Activated naive CD4-positive, alpha-beta T cell treated with anti-CD3 and anti-CD28 coated beads, Interleukin-2, amount 50 U/mL, for 72 hours (primary cell): ENCODE measurements at places on chromosomes 3 and 15.

GRCh38 chr15:35827141-35827540, 281.2 kb upstream of the DPH6 start:
- DNase-seq = no peak

- no peak for DNase-seq
Observed at GRCh38 chr15:95937128-95937528, 393.4 kb upstream of the NR2F2 start.

- no peak for DNase-seq
Observed at GRCh38 chr3:120350401-120350941, 1.3 kb upstream of the LRRC58 start.

DNA sequence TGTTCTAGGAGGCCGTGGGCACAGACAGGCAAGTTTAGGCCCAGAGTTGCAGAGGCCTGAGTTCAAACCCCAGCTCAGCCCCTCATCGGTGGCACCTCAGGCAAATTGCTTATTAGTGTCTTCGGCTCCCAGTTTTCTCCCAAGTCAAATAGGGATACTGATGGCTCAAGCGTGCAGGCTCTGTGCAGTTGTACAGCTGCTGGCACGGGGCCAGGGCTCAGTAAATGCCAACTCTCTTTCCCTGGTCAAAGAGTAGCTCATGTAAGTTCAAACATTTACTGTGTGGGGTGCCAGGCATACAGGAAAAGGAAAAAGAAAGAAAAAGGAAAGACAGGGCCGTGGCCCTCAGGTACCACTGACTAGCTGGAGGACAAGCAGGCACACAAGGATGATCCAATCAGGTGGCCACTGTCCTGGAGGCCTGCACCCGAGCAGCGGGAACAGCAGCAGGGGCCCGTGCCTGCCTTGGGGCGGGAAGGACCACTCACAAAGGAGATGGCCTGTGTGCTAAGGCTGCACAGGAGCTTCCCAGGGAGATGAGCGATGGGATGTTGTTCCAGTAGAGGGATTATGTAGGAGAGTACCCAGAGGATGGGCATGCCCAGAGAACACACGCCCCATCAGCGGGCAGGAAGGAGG, 70.8 kb downstream of the TBC1D2B start:
- no peak for DNase-seq

DNA sequence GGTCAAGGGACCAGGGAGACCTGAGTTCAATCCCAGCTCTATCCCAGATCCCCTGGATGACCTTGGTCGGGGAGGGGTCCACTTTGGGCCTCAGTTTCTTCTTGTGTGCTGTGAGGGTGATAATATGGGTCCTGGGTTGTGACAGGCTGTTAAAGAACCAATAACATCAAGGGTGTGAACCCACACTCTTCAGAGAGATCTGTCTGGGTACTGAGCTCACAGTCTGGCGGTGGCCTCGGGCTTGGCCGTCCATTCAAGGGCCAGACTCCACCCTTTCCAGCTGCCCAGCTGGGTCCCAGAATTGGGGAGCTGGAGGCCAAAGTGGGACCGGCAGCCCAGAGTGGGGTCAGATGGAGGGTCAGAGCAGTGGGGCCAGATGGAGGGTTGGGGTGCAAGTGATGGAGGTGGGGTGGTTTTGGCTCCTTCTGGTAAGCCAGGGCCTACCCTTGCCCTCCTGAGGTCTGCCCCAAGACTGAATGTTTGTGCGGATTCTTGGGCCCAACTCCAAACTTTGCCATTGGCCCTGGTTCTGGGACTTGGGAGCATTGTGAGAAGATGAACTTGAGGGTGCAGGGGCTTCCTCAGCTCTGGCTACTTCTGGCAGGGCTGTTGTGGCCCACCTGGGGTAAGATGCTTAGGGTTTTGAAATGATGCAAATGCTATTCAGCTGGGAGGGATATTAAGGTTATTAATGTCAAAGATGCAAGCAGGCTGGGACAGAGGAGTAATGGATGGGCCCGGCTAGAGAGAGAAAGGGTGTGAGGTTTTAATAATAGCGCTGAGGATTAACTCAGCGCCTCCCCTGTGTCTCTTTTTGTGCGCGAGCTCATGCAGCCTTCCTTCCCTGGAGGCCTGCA, 1.5 kb downstream of the CORO2B start:
- DNase-seq = no peak

DNA sequence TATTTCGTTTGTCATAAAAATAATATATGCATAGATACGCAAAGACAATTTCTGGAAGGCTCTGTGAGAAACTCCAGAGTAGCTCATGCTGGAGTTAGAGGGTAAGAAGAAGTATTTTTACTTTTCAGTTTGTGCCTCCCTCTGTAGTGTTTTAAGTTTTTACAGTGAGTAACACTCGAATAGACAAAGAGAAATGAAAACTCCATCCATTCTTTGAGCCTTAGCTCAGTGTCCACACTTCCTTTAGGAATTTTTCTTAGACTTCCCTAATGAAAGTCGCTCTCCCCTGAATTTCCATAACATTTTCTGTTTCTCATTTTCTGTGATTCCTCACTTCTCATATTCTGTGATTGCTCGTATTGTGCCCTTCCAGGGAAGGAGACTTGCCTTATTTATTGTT, 2.1 kb downstream of the BLOC1S6 start:
- no peak for DNase-seq

DNA sequence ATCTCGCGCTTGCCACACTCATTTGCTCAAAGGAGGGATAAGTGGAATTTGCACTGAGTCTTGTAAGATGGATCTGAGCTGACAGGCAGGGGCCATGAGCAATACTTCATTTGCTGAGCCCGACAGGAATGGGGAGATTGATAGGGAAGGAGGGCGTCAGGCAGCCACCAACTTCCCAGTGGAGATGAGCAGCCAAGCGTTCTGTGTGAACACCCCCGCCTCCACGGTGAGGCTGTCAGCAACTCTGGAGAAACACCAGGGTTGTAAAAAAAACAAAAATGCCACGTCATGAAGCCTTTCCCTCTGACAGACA, 36.8 kb downstream of the TLE3 start:
- DNase-seq = no peak

DNA sequence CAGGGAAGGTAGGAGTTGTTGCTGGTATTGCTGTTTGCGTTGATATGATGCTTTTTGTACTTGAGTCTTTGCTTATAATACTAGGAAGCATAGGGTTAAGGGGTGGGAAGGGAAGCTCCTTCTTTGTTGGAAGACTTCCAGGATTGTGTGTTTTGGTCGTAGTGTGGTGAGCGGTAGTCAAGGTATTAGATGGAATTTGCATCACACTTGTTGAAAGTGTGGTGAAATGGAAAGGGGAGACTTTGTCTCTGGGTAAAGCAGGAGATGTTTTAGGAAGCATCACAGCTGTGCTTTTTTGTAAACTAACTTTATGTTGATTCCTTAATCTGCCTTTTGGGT, 14.9 kb downstream of the IGSF10 start:
- DNase-seq = no peak

- no peak for DNase-seq
Observed at GRCh38 chr3:47964740-47965139, 51.5 kb downstream of the MAP4 start.

DNA sequence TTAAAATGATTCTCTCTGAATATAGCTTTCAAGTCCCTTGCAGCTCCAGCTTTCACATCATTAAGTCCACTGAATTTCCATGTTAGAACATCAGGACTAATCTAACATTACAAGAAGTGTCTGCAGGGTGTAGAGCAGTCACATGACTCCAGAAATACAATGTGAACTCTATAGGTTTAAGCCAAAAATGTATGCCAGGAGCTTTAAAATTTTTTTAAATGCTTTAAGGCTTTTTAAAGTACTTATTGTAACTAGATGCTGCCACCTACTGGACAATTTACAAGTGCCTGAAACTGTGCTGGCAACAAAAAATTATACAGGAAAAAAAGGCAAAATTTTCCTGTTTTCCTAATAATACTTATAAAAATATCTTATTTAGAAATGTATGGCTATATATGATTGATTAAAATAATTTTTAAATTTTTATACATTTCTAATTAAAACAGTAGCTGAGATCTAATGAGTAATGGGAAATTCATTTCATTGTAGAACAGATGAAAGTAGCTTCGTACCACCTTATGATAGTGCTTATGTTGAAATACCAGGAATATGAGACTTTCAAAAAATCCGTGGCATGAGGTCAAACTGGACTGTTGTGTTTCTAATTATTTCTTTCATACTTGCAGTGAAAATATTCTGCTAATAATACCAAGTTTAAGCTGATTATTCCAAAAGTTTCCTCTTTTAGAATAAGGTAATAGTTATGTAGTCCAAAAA, 25.7 kb downstream of the FSIP1 start:
- no peak for DNase-seq

DNA sequence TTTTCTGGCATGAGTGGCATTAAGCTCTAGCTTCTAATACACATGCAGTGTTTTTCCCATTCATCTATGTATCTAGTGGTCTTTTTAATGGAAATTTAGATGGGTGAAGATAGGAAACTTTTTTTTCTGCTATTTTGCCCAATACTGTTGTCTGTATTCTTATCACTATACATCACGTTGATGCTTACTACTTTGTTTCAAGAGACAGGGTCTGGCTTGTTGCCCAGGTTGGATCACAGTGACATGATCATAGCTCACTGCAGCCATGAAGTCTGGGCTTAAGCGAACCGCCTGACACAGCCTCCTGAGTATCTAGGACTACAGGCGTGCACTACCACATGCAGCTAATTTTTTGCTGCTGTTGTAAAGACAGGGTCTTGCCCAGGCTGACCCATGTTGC, 84.6 kb downstream of the PEAK1 start:
- no peak for DNase-seq

- no peak for DNase-seq
Observed at GRCh38 chr3:186075931-186076567, 32.8 kb downstream of the ETV5 start.

DNA sequence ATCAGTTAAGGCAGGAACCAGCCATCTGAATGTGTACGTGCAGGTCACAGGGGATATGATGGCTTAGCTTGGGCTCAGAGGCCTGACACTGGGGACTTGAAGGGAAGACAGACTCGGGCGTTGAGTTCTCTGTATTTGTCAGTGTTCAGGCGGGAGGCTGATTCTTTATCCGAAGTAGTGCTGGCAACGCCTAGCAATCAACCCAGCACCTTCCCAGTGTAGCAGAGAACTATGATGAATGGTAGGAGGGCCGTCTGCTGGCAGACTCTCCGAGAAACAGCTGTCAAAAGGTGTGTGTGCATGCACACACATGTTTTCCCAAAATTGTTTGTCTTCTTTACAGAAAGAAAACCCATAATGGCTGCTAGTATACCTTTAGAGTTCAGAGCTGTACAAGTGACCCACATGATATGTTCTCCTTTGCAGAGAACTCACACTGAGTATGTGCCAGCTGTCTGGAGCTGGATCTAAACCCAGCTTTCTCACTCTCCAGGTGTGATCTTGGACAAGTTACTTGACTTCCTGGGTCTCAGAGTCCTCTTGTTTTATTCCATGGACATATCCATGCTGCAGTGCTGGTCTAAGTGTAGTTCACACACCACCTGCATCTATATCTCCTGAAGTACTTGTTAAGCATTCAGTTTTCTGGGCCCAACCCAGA, 74.5 kb upstream of the LARS2 start:
- no peak for DNase-seq

DNA sequence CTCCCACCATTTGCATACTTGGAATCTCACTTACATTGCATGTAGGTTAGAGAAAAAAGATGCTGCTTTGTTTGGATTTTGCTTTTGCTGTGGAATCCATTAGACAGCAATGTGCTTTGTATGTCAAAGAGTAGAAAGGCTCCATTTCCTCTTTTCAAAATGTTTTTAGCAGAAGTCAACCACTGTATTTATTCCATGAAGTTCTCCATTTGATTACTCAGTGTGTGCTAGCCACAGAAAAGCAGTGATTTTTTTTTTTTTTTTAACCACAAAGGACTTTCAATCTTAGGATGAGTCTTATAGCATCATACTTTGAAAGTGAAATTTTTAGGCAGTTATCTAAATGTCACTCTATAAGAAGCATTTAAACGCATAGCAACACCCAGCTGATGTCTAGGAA, 285.0 kb upstream of the ADAMTS9 start:
- no peak for DNase-seq

GRCh38 chr15:68298882-68299381, 21.4 kb downstream of the FEM1B start:
- DNase-seq = no peak

- no peak for DNase-seq
Observed at GRCh38 chr3:43894176-43895049, 203.7 kb downstream of the ABHD5 start.

- no peak for DNase-seq
Observed at GRCh38 chr15:67758619-67759300, 66.5 kb upstream of the SKOR1 start.

DNA sequence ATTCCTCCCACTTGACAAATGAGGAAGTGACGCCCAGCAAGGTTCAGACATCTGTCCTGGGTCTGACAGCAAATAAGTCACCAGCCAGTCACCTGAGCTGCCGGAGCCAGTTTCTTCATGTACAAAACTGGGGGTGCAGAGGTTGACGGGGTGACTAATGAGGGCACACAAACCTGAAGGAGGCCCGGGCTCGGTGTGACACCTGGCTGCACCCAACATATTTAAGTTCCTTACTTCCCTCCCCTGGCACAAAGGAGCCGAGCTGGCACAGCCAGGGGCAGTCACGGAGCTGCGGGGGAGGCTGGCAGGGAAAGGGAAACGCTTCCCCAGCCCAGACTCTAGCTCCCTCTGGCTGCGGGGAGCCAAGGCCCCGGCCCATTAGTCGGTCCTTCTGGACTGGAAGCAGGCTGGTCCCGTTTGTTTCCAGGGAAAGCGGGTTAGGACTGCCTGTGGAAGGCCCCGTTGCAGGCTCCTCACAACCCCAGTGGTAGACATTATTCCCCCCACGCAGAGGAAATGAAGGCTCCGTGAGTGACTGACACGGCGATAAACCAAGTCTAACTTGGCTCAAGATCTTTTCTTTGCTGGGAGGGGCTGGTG, 2.3 kb downstream of the FBXL22 start:
- peak; percentile 35 for DNase-seq

DNA sequence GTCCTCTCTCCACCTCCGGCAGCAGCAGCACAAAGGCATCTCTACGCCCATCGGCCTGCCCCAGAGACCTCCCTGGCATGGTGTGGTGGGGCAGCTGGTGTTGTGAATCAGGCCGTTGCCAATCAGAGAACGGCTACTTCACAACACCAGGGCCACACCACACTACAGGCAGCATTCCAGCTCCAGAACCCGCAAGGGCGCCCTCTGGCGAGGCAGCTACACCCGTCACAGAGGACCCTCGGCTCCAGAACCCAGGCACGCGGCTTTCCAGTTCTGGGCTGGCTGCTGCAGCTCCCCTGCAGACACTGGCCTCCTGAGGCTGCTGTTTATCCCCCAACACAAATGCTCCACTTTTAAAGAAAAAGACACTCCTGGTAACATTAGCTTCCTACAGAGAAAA, 127.5 kb upstream of the TOPAZ1 start:
- DNase-seq = no peak

DNA sequence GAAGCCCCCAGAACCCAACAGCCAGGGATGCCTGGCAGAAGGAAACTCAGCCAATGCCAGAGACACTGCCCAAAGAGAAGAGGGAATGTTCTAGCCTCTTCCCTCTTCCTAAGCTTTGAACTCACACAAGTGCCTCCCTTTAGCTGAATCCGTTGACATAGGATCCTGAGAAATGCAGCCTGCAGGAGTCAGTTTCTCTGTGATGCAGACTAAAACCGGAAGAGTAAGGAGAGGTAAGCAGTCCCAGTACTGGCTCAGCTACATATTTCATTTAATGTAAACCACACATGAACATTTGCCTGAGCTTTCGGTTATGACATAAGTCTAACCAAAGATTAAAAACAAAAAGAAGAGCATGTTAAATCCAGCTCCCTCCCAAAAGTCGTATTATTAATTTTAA, 768.7 kb downstream of the TBL1XR1 start:
- no peak for DNase-seq

GRCh38 chr3:175659670-175660350, 800.7 kb downstream of the NAALADL2 start:
- DNase-seq = no peak

- no peak for DNase-seq
Observed at GRCh38 chr15:99141943-99142342, 37.1 kb downstream of the SYNM start.

- DNase-seq = no peak
Observed at GRCh38 chr15:95267481-95267880, 1036.1 kb downstream of the MCTP2 start.
